ENCODE measurements at places on chromosomes 2 and 18. TPM values are rescaled to one million over a fixed set of nuclear protein-coding genes. Genes with fewer than 3 reads are reported as not detected.

Gene CYP27A1
- 4.1 TPM for total RNA-seq

Gene DYNAP
- total RNA-seq, result not detected

Gene CD207
- total RNA-seq, result not detected

Gene MBP
- not detected for total RNA-seq

Gene PFN4
- 0.69 TPM for total RNA-seq

Gene DLX1
- total RNA-seq, result 4.9 TPM

Gene FAM110C
- total RNA-seq, result not detected

DNA sequence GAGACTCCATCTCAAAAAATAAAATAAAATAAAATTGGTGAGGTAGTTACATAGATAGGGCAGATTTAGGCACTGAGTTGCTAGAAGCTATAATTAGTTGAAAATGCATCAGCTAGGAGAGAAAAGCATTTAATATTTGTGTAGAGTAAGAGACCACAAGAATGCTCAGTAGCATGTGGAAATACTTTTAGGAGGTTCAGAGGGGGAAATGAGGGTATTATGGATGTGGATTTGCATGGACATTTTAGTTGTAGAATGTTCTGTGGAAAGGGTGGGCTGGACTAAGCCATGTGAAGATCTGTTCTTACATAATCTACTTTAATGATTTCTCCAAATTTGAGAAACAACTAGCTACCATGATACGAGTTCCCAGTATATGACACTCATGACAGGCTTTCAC lies 95.5 kb downstream of the ATP9B start:
- H3K27me3 ChIP-seq, result no peaks in the 10 kb centered on the region
- no peak overlapping the region for H3K27ac ChIP-seq
- H3K36me3 ChIP-seq, result peaks cover 3% of the 10 kb centered on the region
- no peaks in the 10 kb centered on the region for H3K4me1 ChIP-seq
- DNase-seq, result no peak
- H3K4me3 ChIP-seq, result no peak overlapping the region

GRCh38 chr18:355678-356077 lies 87.8 kb upstream of the THOC1 start:
- DNase-seq, result no peak
- H3K4me3 ChIP-seq, result no peak overlapping the region
- no peaks in the 10 kb centered on the region for H3K27me3 ChIP-seq
- no peak overlapping the region for H3K27ac ChIP-seq
- H3K36me3 ChIP-seq, result peaks cover 13% of the 10 kb centered on the region

DNA sequence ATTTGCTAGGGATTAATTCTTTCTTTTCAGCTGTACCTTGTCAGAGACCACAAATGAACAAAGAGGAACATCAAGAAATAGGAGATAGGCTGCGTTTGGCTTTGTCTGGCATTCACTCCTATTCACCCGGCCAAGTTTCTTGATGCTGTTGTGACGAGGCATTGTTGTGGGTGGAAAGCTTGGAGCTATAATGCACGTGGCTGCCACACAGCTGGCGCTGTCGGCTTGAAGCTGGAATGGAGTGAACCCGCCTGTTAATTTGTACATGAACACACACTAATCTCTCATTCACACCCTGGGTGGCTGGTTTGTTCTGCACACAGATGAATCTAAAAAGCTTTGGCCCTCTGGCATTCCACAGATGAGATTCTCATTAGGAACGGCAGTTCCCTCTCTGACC lies 274.9 kb upstream of the GYPC start:
- DNase-seq, result no peak
- H3K27me3 ChIP-seq, result no peaks in the 10 kb centered on the region
- no peaks in the 10 kb centered on the region for H3K36me3 ChIP-seq
- no peaks in the 10 kb centered on the region for H3K4me1 ChIP-seq

- DNase-seq, result no peak
- H3K27ac ChIP-seq, result no peak overlapping the region
- no peaks in the 10 kb centered on the region for H3K27me3 ChIP-seq
- no peaks in the 10 kb centered on the region for H3K4me1 ChIP-seq
- no peaks in the 10 kb centered on the region for H3K36me3 ChIP-seq
Observed at GRCh38 chr2:51812138-51812866, 780.4 kb upstream of the NRXN1 start.

- no peak overlapping the region for H3K4me3 ChIP-seq
- H3K27ac ChIP-seq, result no peak overlapping the region
- no peaks in the 10 kb centered on the region for H3K36me3 ChIP-seq
- no peaks in the 10 kb centered on the region for H3K4me1 ChIP-seq
- DNase-seq, result no peak
- no peaks in the 10 kb centered on the region for H3K27me3 ChIP-seq
Observed at GRCh38 chr2:175918935-175919334, 83.1 kb downstream of the LNPK start.

- no peak overlapping the region for H3K4me3 ChIP-seq
- no peaks in the 10 kb centered on the region for H3K4me1 ChIP-seq
- no peak overlapping the region for H3K27ac ChIP-seq
- no peaks in the 10 kb centered on the region for H3K27me3 ChIP-seq
Observed at GRCh38 chr2:142893241-142893640, 15.8 kb downstream of the KYNU start.

DNA sequence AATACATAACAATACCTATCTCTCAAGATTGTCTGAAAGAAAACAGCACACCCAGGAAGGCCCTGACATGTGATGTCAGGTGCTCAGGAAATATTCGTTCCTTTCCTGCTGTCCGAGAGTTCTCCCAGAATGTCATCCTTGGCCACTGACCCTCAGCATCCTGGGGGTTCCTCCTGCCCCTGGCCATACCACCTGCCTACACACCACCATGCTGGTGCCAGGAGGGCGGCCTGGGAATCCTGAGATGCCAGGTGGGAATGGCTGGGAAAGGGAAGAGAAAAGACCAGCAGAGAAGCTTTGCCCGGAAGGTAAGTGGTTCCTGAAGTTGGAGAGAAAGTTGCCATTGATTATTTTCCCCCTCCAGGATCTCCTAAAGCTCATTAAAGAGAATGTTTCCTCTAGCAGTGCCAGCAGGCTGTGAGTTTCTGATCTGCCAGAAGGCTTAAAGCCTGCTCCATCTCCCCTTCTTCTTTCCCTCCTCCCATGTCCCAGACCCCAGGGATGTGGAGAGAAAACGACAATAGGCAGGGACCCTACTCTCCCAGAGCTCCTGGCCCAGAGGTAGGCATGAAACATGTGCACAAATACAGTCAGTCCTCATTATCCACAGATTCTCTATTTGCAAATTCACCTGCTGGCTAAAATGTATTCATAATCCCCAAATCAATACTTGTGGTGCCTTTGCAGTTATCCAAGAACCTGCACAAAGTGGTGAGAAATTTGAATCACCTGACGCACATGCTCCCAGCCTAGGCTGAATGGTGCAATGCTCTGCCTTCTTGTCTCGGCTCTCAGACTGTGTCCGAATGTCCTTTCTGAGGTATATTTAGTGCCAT lies 147.1 kb upstream of the MYCN start:
- no peak for DNase-seq
- H3K4me3 ChIP-seq, result no peak overlapping the region
- H3K27me3 ChIP-seq, result no peaks in the 10 kb centered on the region

GRCh38 chr2:88582030-88582429 lies 45.2 kb downstream of the EIF2AK3 start:
- H3K4me1 ChIP-seq, result no peaks in the 10 kb centered on the region
- no peak overlapping the region for H3K27ac ChIP-seq
- H3K36me3 ChIP-seq, result peaks cover 27% of the 10 kb centered on the region
- no peak overlapping the region for H3K4me3 ChIP-seq
- no peak for DNase-seq

DNA sequence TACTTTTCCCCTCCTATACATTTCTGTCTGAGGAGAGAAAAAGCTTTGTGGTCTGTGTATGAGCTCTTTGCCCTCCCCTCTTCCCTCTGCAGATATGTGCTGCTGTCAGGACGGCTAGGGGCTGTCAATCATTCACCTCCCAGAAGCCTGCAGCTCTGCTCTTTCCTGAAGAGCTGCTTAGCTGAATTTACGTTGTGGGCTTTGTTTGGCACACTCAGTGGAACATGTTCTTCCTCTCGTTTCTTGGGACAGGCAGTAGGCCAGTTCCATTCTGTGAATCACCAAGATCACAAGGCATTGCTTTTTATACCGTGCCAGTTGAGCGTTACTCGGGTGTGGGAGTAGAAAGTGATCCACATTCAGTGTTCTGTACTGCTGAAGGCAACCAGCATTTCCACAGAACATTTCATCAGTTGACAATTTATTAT lies 136.7 kb downstream of the LAMA3 start:
- no peak overlapping the region for H3K27ac ChIP-seq
- H3K4me3 ChIP-seq, result no peak overlapping the region
- peaks cover 3% of the 10 kb centered on the region for H3K4me1 ChIP-seq

GRCh38 chr18:62778976-62779869 lies 63.9 kb downstream of the PHLPP1 start:
- no peak for DNase-seq
- H3K4me3 ChIP-seq, result no peak overlapping the region
- no peak overlapping the region for H3K27ac ChIP-seq
- no peaks in the 10 kb centered on the region for H3K27me3 ChIP-seq
- no peaks in the 10 kb centered on the region for H3K36me3 ChIP-seq

GRCh38 chr2:100640431-100641124 lies 77.8 kb downstream of the PDCL3 start:
- no peak overlapping the region for H3K4me3 ChIP-seq
- no peak overlapping the region for H3K27ac ChIP-seq
- DNase-seq, result no peak
- no peaks in the 10 kb centered on the region for H3K4me1 ChIP-seq
- peaks cover 12% of the 10 kb centered on the region for H3K27me3 ChIP-seq

All from SJSA1 (cell line).